ENCODE measurements at places on chromosomes 4 and X.

DNA sequence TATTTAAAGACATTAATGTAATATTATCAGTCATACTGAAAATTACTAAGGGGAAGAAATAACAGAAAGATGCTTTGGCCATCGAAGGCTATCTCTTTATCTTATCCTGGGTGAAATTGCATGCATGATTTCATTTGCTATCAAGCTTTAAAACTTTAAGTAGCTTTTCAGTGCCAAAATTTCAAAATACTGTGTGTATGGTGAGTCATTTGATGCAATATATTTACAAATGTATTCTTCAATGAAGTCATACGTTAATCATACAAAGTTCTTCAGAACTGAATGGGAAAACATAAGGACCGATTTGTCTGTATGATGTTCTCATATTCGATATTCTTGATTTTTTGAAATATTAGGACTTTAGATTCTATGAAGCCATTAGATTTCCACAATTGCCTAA lies 1295.8 kb upstream of the AGA start:
- no peak for DNase-seq

- DNase-seq: no peak
These were observed 460.9 kb upstream of the FAT1 start for GRCh38 chr4:187184508-187184907.

DNA sequence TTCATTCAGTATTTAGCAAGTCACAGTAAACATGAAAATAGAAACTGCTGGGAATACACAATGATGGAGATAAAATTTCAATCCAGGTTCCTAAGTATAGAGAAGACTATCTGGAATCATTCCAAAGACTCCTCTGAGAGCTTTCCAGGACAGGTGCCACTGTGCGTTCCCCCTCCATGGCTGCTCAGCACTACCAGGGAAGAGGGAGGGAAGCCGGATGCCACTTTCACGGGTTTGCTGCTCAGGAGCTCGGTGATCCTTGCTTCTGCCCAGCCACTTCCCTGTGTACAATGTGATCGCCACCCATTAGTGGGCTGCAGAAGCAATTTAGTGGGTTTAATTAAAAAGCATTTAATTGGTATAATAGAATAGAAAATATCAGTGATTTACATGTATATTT lies 94.5 kb downstream of the FNIP2 start:
- no peak for DNase-seq

GRCh38 chr4:139175646-139176301 lies 1.2 kb downstream of the ELF2 start:
- DNase-seq: no peak

- no peak for DNase-seq
These were observed 176.4 kb downstream of the PTTG2 start for GRCh38 chr4:38136604-38137003.

DNA sequence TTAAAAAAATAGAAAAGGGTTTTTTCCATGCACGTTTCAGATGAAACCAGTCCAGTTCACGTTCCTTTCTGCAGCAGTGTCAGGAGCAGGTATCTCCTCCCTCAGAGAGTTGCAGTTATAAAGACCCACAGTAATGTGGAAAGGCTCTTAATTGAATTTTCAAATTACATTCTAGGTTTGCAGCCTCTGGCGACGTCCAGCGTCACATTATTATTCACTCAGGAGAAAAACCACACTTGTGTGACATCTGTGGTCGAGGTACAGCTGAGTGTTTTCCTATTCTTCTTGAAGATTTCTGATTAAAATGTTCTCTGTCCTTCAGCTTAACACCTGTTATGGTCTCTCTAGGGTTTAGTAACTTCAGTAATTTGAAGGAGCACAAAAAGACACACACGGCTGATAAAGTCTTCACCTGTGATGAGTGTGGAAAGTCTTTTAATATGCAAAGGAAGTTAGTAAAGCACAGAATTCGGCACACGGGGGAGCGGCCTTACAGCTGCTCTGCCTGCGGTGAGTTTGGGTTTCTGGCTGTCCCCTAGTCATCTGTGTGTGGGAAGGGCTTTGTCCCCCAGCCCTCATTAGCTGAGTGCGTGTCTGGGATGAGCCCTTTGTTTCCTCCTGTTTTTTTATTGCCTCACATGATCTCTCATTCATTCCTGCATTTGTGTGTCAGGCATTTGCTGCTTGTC lies 25.6 kb downstream of the ZBTB49 start:
- DNase-seq: no peak

DNA sequence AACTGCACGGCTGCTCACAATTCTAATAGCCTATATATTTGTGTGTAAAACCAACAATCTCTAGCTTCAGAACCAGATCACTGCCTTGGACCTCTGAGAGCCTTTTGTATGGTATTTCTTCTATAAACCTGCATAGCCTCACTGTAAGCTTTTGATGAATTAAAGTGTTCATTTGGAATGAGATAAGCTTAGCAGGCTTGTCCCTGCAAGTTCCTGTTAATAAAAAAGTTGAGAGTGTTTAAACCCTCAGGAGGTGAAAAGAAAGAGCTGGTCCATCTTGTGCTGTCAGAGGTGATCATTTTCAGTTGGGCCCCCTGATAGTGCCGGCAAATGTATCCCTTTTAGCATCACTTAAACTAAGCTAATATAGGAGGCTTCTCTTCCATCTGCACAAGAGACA lies 191.8 kb downstream of the GPC3 start:
- DNase-seq: no peak

DNA sequence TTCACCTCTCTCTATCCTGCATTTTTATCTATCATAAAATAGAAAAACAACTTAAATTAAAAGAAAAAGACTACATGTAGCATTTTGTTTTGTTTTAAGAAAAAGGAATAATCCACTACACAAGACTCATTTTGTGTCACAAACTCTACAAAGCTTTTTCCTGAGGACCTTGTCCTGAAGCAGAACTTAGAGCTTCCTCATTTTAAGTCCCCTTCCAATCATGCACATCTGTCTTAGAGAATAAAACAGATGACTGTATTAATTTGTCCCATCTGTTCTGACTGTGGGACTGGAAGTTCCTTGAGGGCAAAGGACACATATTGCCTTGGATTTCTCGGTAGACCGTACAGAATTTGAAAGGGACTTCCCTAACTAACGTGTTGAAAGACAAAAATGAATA lies 218.5 kb downstream of the COL25A1 start:
- DNase-seq: no peak

DNA sequence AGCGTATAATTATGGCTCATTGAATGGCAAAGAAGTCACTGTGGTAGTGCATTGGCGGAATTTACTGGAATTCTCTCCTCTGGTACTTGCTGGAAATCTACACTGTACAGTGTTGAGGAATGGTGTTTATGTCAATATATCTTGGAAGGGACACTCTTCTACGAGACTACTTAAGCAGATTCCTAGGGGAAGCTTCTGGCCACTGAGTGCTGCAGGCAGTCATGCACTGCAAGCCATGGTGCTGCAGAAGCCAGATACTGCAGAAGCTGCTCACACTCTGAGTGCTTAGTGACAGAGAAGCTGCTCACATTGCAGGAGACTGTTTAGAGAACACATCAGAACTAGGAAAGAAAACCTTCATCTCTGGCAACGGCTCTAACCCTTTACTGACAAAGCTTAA lies 725.0 kb downstream of the CCSER1 start:
- DNase-seq: no peak

- DNase-seq: no peak
These were observed 65.7 kb downstream of the TMEM154 start for GRCh38 chr4:152613841-152614721.

DNA sequence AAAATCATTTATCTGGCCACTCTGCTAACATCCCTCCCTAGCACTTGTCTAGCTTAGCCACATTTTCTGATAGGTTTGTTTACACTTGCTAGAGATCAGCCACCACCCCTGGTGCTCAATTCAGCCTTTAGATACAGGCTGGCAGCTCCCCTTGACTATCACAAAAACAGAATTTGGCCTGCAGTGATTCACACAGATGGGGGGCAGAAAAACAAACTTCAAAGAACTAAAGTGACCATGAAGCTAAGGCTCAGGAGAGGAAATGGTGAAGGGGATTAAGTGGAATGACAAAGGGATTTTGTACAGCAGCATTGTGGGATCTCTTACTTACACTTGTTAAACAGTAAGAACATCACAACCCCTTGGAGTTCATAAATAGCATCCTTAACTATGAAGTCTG lies 1718.0 kb upstream of the PCDH7 start:
- DNase-seq: no peak

- no peak for DNase-seq
These were observed 294.8 kb upstream of the DKK2 start for GRCh38 chr4:107330916-107331315.

DNA sequence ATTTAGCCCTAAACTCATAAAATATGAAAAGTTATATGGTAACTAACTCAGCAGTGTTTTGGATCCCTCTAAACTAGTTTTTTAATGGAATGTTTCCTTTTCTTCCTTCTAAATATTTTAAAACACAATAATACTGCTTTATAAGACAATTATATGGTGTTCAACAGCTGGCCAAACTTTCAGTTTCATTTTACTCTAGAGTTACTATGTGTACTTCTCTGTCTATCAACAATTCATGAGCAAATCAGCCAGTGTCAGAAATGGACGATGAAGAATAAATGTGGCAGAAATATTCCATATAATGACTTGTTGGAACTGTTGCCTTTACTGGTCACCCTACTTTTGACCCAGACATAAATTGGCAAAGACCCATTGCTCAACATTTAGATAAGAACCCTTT lies 64.8 kb upstream of the CXXC4 start:
- DNase-seq: no peak

DNA sequence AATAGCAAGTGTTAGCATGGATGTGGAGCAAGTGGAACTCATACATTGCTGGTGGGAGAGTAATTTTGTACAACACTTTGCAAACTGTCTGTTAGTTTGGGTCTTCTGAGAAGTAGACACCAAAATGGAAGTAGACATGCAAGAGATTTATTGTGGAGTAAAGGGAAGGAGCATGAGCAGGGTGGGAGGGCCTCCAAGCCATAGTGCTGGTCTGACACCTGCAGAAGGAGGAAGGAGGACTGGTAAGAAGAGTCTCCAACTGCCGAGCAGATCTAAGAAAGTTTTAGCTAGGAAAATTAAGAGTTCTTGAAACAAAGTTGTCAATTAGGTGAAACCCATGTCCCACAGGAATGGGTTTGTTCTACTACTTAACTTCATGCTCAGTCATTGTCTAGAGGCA lies 64.0 kb upstream of the DDIT4L start:
- no peak for DNase-seq

- no peak for DNase-seq
These were observed 33.9 kb upstream of the BMP2K start for GRCh38 chr4:78742300-78742699.

GRCh38 chr4:144903953-144904711 lies 193.9 kb downstream of the ANAPC10 start:
- DNase-seq: no peak

GRCh38 chr4:105116616-105117319 lies 29.9 kb upstream of the TET2 start:
- no peak for DNase-seq

- DNase-seq: no peak
These were observed 53.9 kb upstream of the NOCT start for GRCh38 chr4:138961664-138962063.

GRCh38 chr4:115973768-115974167 lies 860.3 kb upstream of the NDST4 start:
- DNase-seq: no peak

DNA sequence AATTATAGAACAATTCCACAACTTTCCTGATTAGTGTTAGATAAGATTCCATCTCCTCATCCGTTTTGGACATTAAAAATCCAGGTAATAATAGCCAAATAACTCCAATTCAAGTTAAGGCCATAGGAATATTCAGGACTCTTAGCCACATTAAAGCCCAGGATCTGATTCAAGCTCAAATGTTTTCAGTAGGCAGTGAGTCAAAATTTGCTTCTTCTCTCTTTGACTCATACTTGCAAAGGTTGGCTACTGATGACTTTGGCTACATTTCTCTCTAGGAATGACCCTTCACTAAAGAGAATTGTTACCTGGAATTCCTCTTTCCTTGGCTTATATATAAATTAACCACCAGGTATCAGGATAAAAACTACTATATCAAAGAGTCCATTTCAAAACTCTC lies 354.9 kb upstream of the HS3ST1 start:
- no peak for DNase-seq

DNA sequence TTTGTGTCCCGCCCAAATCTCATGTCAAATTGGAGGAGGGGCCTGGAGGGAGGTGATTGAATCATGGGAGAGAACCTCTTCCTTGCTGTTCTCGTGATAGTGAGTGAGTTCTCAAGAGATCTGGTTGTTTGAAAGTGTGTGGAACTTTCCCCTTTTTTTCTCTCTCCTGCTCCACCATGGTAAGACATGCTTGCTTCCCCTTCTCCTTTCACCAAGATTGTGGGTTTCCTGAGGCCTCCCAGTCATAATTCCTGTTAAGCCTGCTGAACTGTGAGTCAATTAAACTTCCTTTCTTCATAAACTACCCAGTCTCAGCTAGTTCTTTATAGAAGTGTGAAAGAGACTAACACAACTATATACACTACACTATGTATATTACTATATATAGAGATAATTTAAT lies 697.8 kb upstream of the HS3ST1 start:
- no peak for DNase-seq

DNA sequence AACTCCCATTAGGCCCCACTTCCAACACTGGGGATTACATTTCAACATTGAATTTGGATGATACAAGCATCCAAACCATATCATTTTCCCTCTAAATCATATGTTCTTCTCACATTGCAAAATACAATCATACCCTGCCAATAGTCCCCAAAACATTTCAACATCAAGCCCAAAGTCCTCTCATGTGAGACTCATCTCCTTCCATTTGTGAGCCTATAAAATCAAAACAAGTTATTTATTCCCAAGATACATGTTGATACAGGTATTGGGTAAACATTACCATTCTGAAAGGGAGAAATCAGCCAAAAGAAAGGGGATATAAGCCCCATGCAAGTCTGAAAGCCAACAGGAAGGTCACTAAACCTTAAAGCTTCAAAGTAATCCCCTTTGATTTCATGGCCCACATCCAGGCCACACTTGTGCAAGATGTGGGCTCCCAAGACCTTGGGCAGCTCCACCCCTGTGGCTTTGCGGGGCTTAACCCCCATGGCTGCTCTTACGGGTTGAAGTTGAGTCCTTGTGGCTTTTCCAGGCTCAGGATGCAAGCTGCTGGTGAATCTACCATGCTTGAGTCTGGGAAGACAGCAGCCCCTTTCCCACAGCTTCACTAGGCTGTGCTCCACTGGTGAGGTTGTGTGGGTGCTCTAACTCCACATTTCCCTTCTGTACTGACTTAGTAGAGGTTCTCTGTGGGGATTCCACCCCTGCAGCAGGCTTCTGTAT lies 40.6 kb upstream of the SERTM2 start:
- DNase-seq: no peak

- no peak for DNase-seq
These were observed 857.0 kb upstream of the HTR2C start for GRCh38 chrX:113726898-113727297.

DNA sequence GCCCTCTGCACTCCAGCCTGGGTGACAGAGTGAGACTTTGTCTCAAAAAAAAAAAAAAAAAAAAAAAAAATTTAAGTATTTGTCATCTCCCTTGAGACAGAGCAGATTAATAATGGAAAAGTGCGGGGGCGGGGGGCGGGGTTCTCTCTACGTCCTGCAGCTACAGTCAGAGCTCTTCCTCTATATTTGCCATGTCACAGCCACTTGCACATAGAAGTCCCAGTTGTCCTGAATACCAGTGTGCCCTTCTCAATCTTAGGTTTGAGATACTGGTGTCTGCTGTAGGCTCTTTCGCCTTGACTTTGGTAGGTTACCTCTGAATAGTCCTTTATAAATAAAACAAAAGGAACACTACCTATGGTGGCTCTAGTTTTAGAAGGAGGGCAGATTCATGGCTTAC lies 237.8 kb upstream of the PGRMC2 start:
- DNase-seq: no peak

Data from T-helper 1 cell (primary cell).